ENCODE measurements at places on chromosomes 13 and 19. TPM values are rescaled to one million over a fixed set of nuclear protein-coding genes. Genes with fewer than 3 reads are reported as not detected.

Gene C1QTNF9
- not detected for total RNA-seq

Gene DDX49
- 51.9 TPM for total RNA-seq

Gene ZFP36
- 131 TPM for total RNA-seq

Gene PLD3
- total RNA-seq: 123 TPM

Gene ADAMTSL5
- 24.0 TPM for total RNA-seq

Gene ZNF266
- total RNA-seq: 9.4 TPM

Gene TUBA3C
- total RNA-seq: not detected

Gene SIGLEC9
- total RNA-seq: not detected

Gene CLPTM1
- total RNA-seq: 102 TPM

GRCh38 chr13:42405665-42406390 is 133.9 kb downstream of the AKAP11 start:
- H3K27ac ChIP-seq: no peak overlapping the region
- H3K4me1 ChIP-seq: no peaks in the 10 kb centered on the region
- 0 out of 2 replicates have a peak, but pooled peaks cover 4% of the 10 kb centered on the region for H3K27me3 ChIP-seq
- DNase-seq: no peak
- H3K4me3 ChIP-seq: no peak overlapping the region

- no peak overlapping the region for H3K4me3 ChIP-seq
- no peak overlapping the region for H3K27ac ChIP-seq
- H3K36me3 ChIP-seq: no peaks in the 10 kb centered on the region
- DNase-seq: no peak
- H3K4me1 ChIP-seq: no peaks in the 10 kb centered on the region
Measured at GRCh38 chr13:36352350-36352749, 6.2 kb upstream of the SPART start.

GRCh38 chr13:114043421-114044053 is 69.7 kb upstream of the C13orf46 start:
- H3K4me3 ChIP-seq: no peak overlapping the region
- H3K27me3 ChIP-seq: no peaks in the 10 kb centered on the region
- H3K27ac ChIP-seq: no peak overlapping the region
- H3K36me3 ChIP-seq: no peaks in the 10 kb centered on the region

GRCh38 chr13:83024955-83025594 is 857.2 kb downstream of the SLITRK1 start:
- no peak for DNase-seq
- H3K4me1 ChIP-seq: no peaks in the 10 kb centered on the region
- H3K27me3 ChIP-seq: no peaks in the 10 kb centered on the region

- DNase-seq: no peak
- H3K4me3 ChIP-seq: no peak overlapping the region
- H3K4me1 ChIP-seq: no peaks in the 10 kb centered on the region
- no peak overlapping the region for H3K27ac ChIP-seq
- H3K36me3 ChIP-seq: no peaks in the 10 kb centered on the region
Measured at GRCh38 chr19:13492128-13492527, 14.2 kb downstream of the CACNA1A start.

DNA sequence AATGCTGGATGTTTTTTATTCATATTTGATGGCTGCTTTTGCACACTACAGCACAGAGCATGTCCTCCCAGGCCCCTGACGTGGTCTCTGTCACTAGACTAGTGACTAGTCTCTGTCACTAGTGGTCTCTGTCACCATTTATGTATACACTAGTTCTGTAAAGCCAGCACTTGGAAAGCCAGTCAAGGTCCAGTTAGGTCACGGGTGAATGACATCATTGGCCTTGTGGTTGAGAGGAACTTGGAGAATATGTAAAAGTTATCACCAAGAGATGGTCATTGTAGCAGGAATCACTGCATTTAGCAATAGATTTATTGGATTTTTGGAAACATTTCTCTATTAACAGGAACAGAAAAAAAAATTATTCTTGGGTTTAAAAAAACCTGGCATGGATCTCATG is 72.9 kb downstream of the SHISA2 start:
- peaks cover 25% of the 10 kb centered on the region for H3K27me3 ChIP-seq
- no peak overlapping the region for H3K27ac ChIP-seq
- no peak for DNase-seq

DNA sequence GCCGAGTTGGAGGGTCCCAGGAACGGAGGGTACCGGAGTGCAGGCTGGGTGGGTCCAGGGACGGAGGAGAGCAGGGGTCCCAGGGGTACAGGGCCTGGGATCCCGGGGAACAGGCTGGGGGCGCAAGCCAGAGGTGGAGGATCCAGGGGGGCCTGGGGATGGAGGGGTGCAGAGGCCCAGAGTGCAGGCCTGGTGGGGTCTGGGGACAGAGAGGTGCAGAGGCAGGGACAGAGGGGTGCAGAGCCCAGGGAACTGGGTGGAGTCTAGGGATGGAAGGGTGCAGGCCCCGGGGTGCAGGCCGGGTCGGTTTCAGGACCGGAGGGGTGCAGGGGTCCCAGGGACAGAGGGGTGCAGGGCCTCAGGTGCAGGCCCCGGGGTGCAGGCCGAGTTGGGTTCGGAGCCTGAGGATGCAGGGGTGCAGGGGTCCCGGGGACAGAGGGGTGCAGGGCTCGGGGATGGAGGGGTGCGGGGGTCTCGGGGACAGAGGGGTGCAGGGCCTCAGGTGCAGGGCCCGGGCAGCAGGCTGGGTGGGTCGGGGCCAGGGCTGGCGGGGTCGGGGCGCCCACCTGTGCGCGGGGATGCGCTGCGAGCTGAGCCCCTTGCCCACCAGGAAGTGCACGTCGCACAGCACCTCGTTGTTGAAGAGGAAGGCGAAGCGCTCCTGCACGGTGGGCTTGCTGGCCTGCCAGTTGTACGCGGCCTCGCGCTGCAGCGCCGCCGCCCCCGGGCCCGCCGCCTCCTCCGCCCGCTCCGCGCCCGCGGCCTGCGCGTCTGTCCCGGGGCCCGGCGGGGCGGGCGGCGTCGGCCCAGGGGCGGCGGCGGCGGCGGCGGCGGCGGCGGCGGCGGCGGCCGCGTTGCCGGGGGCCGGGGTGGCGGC is 545 bp downstream of the BTBD2 start:
- peak overlapping the region; percentile 77 for H3K4me3 ChIP-seq
- H3K27me3 ChIP-seq: no peaks in the 10 kb centered on the region
- H3K4me1 ChIP-seq: peaks cover 6% of the 10 kb centered on the region
- no peak for DNase-seq

DNA sequence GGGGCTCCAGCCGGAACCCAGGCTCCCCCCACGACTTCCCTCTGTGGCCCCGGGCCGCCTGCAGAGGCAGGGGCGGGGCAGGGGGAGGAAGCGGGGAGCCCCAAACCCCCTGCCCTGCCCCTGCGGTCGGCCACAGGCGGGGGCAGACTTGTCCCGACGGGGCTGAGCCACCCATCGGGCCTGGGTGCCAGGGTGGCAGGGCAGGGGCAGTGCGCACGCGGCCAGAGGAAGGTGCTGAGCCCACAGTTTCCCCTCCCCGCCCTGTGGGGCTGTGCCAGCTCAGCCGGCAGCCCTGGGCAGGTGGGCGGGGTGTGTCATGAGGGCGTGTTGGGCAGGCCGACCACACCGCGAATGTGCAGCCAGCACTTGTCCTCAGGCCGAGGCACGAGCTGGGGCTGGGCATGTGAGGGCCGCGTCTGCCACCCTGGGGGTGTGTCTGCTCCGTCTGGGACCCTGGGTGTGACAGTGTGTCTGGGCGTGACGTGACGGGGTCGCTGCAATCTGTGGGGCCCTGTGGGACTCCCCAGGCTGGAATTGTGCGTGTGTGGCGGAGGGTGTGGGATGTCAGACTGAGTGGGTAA is 17.7 kb downstream of the CCDC97 start:
- peak overlapping the region; percentile 42 for H3K27ac ChIP-seq
- DNase-seq: no peak
- H3K36me3 ChIP-seq: peaks cover 9% of the 10 kb centered on the region
- peaks cover 29% of the 10 kb centered on the region for H3K4me1 ChIP-seq

- DNase-seq: no peak
- H3K27me3 ChIP-seq: no peaks in the 10 kb centered on the region
- no peak overlapping the region for H3K4me3 ChIP-seq
- H3K36me3 ChIP-seq: no peaks in the 10 kb centered on the region
- no peaks in the 10 kb centered on the region for H3K4me1 ChIP-seq
- no peak overlapping the region for H3K27ac ChIP-seq
Measured at GRCh38 chr13:42071672-42072419, 23.4 kb downstream of the DGKH start.

DNA sequence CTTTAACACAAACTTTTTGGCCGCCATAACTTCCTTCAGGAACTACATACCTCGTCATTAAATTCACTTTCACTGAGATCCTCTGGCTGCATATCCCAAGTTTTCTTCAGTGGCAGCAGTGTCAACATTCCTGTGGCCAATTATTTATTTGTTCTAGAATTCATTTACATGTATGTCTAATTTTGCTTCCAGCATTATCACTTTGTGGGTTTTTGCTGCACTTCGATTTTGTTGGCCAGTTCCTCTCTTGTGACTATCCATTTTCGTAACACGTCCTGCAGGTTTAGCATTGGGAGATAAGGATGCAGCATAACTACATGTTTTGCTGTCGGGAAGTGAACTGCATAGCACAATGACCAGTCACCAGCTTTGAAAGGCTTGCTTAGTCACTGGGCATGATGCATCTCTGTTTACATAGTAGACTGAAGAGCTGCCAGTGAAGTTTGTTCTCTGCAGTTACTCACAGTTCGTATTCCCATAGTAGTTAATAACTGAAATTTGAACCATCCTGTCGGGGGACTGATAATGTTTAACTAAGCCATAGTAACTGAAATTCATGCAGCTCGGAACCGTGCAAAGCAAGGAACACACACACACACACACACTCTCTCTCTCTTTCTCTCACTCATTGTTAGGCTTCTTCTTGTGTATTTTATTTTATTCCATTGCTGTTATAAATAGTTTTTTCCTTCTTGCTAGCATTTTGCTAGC is 28.3 kb downstream of the ZNF507 start:
- peaks cover 35% of the 10 kb centered on the region for H3K4me1 ChIP-seq
- H3K36me3 ChIP-seq: no peaks in the 10 kb centered on the region
- peak; percentile 94 for DNase-seq

- no peak for DNase-seq
- no peaks in the 10 kb centered on the region for H3K27me3 ChIP-seq
- peak within 1 kb of the TSS; percentile 48 for H3K4me3 ChIP-seq
- H3K4me1 ChIP-seq: peaks cover 58% of the 10 kb centered on the region
- H3K36me3 ChIP-seq: no peaks in the 10 kb centered on the region
- H3K27ac ChIP-seq: peak within 1 kb of the TSS; percentile 54
Measured at GRCh38 chr19:55075371-55075998, at the start of gene EPS8L1. Gene EPS8L1, plus strand, starts transcription at chr19:55075869. Its CDS starts 576 bp downstream, at chr19:55076445.

DNA sequence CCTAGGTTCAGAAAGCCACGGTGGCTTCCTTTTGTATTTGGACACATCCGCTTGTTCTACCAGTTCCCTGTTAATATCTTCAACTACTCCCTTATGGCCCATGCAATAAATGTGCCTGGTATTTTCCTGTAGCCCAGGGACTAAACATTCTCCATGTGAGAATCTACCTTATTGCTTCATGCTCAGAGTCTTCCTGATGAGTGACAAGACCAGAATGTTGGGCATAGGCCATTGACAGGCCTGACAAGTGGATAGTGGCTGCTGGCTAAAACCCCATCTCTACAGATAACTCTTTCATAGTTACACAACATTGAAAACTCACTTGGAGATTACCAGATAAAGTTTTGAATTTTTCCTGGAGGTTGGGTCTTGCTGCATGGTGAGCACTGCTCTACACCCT is 449.9 kb downstream of the HS6ST3 start:
- DNase-seq: no peak
- H3K27me3 ChIP-seq: peaks cover 3% of the 10 kb centered on the region

DNA sequence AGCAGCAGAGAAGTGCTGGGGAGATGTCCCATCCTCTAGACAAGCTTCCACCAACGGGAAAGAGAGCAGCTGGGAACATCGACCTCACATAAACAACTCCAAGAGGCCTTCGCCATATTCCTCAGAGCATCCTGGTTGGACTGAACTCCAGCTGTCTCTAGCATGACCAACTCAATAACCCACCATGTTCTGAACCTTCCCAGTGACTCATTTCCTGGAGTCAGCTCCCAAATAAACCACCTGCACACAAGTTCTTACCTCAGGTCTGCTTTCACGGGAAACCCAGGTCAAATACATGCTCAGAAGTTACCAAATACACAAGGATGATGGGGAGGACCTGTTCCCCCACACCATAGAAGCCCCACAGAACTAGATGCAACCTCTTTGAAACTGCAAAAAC is 878.5 kb downstream of the UQCRFS1 start:
- H3K27me3 ChIP-seq: no peaks in the 10 kb centered on the region
- H3K27ac ChIP-seq: no peak overlapping the region
- no peak for DNase-seq

DNA sequence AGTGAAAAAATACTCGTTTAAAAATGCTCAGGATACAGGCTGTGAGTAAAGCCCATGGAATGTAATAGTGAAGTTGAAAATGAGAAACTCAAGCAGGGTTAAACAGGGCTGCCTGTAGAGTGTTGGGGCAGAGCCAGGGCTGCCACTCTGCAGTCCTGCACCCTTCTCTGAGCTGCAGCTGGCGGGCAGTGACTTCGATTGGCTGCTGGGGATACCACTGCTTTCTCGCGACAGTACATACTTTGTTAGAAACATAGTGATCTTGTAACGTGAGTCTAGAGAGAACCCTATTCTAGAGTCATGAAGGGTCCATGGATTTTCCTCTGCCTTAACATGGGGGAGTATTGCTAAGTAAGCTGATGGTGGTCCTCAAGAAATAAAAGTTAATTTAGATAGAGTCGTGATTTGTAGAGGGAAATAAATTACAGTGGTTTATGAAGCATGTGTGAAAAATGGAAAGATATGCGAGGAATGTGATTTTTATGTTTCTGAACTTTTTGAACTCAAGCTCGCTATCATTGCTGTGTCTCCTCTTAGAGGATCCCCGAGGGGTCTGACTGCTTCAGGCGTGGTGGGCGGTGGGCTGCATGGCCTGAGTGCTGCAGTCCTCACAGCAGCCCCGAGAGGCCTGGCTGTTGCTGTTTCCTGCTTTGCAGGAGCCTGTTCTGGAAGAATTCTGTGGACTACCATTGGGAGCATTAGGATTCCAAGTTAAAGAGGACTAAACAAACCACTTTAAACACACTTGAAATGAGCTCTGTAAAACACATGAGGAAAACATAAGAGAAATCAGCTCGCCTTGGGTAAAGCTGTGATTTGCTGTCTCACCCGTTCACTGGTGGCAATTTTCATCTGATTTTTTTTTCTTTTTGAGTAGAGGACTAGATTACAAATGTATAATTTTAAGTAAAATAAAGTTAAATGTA is 95.7 kb downstream of the ARHGEF7 start:
- no peaks in the 10 kb centered on the region for H3K27me3 ChIP-seq
- H3K4me1 ChIP-seq: peaks cover 24% of the 10 kb centered on the region
- H3K36me3 ChIP-seq: no peaks in the 10 kb centered on the region
- H3K27ac ChIP-seq: no peak overlapping the region
- DNase-seq: no peak

DNA sequence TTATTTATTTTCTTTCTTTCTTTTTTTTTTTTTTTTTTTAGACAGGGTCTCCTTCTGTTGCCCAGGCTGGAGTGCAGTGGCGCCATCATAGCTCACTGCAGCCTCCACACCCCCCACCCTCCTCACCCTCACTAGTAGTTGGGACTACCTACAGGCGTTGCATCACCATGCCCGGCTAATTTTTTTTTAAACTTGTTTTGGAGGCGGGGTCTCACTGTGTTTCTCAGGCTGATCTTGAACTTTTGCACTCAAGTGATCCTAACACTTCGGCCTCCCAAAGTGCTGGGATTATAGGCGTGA is 33.6 kb downstream of the GJA3 start:
- peak overlapping the region; percentile 48 for H3K4me3 ChIP-seq
- peak overlapping the region; percentile 91 for H3K27ac ChIP-seq
- H3K4me1 ChIP-seq: peaks cover 45% of the 10 kb centered on the region
- H3K36me3 ChIP-seq: no peaks in the 10 kb centered on the region
- H3K27me3 ChIP-seq: no peaks in the 10 kb centered on the region

All from HCT116 (cell line).